Type B pancreatic cell (in vitro differentiated cells): ENCODE measurements at places on chromosomes 1 and 21.

GRCh38 chr1:94265011-94265422 is 27.6 kb upstream of the ARHGAP29 start:
- no peak for DNase-seq

DNA sequence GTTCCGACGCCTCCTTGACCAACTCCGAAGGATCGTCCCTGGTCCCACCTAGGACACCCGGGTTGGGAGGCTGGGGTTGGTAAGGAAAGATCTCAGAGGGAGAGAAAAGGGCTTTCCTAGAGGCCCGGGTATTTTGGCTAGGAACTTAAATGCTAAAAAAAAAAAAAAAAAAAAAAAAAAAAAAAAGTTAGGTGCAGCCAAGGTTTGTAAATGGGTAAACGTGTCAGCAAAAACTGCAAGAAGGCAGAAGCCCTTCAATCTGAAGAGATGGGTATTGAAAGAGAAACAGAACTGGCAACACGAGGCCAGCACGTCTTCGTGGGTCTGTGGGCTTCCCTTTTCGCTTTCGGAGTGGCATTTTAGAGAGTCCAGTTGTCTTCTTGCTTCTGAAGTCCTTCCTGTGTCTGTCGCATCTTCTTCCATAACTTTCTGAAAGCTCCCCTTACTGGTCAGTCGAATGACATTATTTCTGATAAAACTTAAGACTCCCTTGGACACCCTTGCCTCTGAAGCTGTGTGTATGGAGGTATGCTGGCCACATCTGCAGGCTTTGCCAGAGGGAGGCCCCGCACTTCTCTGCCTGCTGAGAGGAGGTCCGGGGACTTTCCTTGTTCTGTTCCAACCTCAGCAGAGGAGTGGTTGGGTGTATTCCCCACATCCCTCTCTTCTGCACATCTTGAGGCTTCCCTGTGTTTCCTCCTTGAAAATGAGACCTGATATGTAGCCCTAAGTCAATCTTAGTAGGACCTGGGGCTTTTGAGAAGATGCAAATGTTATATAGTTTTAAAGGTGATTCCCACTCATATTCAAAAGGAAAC is 745 bp downstream of the RCSD1 start:
- DNase-seq, result no peak

GRCh38 chr21:35314857-35315582 is 265.9 kb upstream of the RUNX1 start:
- no peak for DNase-seq

DNA sequence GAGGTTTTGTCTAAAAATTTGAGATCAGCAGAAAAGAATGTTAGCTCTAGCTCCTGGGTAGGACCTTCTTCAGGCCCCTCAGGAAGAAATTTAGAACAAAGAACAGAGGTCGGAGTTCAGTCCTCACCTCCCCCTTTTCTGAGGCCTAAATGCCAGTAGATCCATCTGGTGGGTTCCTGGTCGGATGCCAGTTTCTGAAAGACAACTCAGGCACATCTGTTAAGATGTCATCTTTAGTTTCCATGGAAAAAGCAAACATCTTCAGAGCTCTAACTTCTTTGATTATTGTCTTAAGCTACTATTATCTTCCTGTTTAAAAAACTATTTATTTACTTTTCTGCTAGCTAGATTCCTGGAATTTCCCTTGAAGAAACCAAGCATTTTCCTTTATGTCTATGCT is 37.1 kb upstream of the USP25 start:
- DNase-seq, result no peak

GRCh38 chr1:244027491-244028145 is 23.5 kb upstream of the ZBTB18 start:
- DNase-seq, result no peak

- no peak for DNase-seq
These were observed 50.8 kb downstream of the ALPL start for GRCh38 chr1:21559788-21560567.

DNA sequence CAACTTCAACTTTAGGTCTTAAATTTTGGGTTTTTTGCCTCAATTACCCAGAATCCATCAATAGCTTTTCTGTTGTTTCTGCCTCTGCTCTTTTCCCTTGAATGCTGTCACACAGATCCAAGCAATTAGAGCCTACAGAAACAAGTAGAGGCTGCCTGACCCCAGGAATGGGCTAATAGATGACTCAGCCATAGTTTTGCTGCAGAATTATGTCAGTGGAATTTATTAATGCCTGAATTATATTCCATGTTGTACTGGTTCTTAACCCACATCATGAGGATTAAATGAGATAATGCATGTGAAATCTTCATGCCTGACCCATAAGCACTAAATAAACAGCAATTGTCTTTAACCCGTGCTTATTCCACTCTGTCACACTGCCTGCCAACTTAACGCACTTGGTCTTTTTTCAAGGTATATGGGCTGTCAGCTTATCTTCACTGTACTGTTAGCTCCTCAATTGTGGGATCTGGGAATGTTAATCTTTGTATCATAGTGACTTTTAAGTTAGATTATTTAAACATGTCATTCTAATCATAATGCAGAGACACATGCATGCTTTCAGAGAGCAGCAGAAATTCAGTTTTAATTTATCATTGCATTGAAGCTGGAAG is 213.3 kb downstream of the ROR1 start:
- DNase-seq, result no peak

- DNase-seq, result no peak
These were observed 95.3 kb upstream of the GADD45A start for GRCh38 chr1:67589519-67590233.

DNA sequence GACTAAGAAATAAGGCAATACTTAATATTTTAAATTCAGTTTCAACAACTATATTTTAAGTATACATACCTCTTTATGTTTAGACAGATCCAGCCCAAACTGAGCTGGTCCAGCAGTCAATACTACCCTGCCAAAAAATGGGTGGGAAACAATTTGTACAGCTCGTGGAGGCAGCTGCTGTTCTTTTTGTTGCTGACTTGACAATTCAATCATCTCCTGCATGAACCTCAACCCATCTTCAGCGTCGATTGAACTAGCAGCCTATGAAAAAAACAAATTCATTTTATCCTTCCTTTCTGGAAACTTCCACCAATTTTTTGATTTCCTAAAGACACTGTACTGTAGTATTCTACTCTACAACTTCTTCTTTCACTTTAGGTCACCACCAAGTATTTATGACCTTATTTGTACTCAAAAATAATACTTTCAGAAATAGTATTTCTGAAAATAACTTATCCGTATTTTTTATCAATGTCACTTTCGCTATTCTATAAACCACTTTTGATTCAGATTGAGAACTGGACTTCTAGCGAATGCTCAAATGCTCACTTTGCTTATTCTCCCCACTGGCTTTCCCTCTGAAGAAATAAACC is 46.5 kb downstream of the EDEM3 start:
- DNase-seq, result no peak

DNA sequence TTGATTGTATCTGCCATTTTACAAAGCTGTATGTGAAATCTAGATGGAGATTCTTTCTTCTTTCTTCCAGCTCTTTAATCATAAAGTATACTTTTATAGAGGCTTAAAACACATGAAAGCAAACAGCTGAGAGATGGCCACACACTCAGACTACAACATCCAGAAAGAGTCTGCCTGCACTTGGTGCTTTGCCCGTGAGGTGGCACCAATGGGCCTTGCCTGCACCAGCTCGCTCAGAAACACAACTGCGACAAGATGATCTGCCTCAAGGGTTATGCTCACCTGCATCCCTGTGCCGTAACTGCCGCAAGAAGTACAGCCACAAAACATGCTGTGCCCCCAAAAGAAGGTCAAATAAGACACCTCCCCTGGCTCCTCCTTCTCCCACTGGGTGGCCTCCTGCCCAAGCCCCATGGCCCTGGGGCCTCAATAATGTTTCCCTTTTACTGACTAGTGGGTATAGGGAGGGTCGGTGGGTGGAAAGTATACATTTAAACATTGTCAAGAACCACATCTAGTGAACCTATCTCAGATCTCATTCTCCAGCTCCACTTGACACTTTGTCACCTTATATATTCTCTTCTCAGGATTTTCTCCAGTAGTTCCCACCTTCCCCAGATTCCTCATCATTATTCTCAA is 66.7 kb upstream of the ANGPTL3 start:
- DNase-seq, result no peak

DNA sequence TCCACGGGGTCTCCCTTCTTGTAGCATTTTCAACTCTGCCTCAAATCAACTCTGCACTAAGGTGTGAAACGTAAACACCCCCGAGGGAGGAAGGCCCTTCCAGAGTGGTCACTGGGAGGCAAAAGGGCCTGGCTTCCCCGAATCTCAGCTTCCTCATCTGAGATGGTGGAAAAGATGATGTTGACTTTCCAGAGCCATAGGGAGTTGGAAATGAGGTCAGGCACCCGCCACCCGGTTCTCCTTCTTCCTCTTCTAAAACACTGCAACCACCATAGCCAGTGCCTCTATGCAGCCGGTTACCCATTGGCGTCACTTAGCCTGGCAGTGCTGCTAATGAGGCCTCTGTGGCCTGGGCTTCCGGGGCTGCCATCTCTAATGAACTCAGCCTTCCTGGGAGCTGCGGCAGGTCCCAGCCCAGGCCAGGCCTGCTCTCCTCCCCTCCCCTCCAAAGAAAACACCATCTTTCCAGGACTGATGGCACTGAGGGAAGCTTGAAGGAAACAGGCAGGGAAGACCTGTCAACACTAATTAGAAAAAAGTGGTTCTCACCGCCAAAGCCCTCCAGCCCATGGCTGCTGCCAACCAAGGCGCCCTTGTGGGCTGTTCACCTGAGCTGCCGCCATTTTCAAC is 175.0 kb downstream of the KAZN start:
- DNase-seq, result no peak

DNA sequence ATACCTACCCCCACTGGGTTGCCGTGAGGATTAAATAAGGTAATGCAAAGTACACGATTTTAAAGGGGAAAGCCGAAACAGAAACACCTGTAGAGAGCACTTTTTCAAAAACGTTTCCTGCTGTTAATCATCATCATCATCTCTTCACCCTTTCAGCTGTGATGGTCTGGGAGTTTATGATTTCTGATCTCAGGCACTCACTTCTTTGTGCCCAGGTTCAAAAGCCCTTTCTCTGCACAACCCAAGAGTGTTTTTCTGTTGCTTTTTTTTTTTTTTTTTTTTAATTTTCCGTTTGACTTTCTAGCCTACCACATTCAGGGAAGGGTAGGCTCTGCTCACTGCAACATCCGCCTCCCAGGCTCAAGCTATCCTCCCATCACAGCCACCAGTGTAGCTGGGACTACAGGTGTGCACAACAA is 936 bp upstream of the UBXN11 start:
- DNase-seq, result no peak
